ENCODE measurements at places on chromosomes 16 and 17.

- DNase-seq, result no peak
Measured at GRCh38 chr16:66508248-66508913, 41.5 kb downstream of the TK2 start.

- no peak for DNase-seq
Measured at GRCh38 chr17:65482201-65482600, 79.2 kb downstream of the AXIN2 start.

- DNase-seq, result no peak
Measured at GRCh38 chr17:58089111-58089510, 5.9 kb downstream of the DYNLL2 start.

DNA sequence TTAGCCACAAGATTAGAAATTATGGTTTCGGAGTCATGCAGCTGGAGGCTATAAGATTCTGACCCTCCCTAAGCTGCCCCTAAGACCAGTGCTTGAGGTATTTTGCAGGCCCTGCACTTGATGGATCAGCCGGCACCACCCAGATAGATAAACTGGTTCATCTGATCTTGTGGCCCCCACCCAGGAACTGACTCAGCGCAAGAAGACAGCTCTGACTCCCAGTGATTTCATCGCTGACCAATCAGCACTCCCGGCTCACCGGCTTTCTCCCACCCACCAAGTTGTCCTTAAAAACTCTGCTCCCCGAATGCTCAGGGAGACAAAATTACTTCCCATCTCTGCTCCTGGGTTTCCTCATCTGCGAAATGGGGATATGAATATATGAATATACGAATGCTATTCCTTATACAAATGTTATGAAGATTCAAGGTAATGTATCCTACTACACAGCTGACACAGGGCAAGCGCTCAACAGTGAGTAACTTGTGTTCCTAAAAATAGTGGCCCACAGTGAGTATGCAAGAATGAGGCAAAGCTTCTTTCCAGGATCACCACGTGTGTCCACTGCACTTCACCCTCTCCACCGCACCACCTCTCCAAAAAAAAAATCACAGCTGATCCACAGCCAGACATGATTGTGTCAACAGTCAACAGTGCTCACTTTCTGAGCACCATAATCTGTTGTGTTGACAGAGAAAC, 33.3 kb upstream of the C16orf82 start:
- no peak for DNase-seq

- no peak for DNase-seq
Measured at GRCh38 chr16:50474138-50474537, 74.1 kb upstream of the NKD1 start.

DNA sequence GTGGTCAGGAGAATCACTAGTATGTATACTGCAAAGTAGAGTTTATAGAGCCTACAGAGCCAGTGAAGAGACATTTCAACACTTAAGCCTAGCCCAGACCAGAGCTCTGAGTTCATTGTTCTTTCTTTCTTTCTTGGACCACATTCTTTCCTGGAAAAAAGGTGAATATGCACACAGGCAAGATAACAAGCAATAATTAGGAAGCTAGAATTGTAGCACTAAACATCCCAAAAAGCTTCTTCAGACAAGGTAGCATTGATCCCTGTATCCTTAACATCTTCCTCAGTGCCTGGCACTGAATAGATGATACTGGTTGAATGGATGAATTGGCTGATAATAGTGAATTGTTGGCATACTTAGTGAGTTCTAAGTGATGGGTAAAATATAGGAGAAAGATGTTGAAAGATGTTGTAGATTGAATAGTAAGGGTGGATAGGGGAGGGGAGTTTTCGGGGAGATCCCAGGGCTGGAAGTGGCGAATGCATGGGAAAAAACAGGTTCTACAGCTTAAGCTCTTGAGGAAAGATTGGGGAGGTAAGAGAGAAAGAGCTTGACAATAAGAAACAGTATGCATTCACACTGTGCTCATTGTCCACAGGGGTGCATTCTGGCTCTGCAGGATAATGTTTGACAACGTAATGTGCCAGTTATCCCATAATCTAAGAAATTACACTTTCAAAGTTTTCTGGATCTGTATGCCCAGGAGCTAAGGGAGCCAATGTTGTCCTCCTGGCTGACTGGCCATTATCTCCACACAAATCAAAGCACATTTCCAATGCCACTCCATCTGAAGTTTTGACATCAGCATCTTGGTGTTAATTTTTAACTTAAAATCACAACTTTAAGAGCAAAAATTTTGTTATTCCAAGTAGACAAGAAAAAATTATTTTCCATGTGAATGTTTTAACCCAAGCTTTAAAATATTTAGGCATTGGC, 35.6 kb downstream of the TUBD1 start:
- no peak for DNase-seq

GRCh38 chr17:50864747-50865059, 1.5 kb downstream of the TOB1 start:
- DNase-seq, result peak; percentile 57

DNA sequence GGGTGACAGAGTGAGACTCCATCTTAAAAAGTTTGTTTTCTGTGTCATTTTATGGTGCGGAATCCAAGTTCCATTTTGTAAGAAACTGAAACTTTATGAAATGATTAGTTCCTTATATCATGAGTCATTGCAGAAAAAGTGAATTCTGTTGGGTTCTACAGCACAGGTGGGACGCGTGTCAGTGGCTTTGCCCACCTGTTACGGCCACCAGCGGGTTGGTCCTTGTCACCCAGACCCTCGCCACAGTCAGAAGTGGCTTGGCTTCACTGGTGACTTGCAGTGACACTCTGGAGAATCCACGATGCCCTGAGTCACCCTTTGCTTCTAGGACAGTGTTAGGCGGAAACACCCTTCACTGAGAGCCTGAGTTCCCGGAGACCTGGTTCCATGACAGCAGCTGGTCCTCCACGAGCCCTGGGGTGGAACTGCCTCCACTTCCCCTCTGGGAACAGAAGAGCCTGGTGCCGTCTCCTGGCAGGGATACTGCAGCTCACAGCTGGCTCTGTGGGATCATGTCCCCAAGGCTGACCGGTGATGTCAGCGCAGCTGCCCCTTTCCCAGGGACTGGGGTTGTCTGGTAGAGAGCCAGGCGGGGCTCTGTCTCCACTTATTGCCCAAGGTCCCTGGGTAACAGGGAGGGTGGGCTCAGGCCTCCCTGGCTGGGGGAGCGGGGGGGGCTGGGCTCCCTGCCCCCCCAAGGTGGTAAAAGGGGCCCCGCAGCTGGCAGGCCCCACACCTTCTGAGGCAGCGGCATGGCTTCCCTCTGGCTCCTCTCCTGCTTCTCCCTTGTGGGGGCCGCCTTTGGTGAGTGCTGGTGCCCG, at the start of gene CTRB1:
TSS of gene CTRB1 (plus strand) at position 733 of the 821 bp plus-strand sequence. CDS start at position 753, 20 bp downstream.
- DNase-seq, result no peak

DNA sequence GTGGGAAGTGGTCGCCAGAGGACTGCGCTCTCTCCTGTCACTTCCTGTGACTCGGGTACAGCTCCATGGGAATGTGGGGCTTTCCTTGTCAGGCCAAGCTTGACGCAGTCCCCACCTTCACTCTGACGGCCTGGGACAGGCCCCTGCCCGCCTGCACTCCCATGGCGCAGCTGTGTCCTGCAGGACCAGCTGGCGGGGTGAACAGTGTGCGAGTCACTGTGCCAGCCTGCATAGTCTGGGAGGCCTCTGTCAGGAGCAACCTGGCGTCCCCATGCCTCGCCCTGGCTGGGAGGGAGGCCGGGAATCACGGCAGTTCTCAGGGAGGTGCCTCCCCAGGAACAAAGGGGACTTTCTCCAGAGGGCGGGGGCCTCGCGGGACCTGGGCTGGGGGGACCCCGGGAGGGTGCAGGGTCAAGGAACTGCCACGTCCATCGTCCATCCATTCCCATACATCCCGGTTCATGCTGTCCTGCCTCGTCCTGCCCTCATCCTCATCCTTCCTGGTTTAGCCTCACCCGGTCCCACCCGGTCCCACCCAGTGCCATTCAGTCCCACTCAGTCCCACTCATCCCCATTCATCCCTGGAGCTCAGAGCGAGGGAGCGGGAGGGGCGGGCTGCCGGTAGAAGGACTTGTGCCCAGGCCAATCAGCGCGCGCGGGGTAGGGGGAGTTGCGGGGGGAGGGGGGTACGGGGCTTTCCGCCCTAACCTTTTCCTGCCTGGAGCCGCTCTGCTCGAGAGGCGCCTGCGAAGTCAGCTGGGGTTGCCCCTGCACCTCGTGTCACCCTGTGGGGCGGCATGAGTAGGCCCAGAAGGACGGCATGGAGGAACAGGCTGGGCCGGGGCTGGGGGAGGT, 13.4 kb downstream of the FLYWCH1 start:
- DNase-seq, result no peak

GRCh38 chr16:68202091-68202519, 33.8 kb downstream of the ESRP2 start:
- DNase-seq, result no peak

GRCh38 chr16:30623536-30624283, 13.5 kb upstream of the ZNF689 start:
- no peak for DNase-seq

GRCh38 chr17:55681342-55681700, 41.3 kb downstream of the TMEM100 start:
- DNase-seq, result no peak

DNA sequence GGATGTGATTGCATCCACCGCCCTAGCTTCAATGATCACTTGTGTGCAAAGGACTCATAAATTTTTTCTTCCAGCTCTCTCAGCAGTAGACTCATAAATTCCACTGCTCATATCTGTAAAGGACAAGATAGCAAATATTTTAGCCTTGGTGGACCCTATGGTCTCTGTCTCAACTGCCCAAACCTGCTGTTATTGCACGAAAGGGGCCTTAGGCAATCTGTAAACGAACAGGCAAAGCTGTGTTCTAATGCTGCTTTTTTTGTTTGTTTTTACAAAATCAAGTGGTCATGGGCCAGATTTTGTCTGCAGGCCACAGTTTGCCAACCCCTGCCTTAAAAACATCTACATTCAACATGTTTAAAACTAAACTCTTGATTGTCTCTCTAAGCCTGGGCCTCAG, 34.1 kb downstream of the FAM20A start:
- DNase-seq, result no peak

- no peak for DNase-seq
Measured at GRCh38 chr16:85359147-85359822, 247.0 kb upstream of the CIBAR2 start.

GRCh38 chr17:3695723-3696411, at the start of gene P2RX5:
TSS of gene P2RX5 (minus strand) at chr17:3696155. CDS start at chr17:3696005, 150 bp downstream.
- DNase-seq, result peak; percentile 20

- no peak for DNase-seq
Measured at GRCh38 chr17:40122136-40122998, 596 bp downstream of the MSL1 start.

DNA sequence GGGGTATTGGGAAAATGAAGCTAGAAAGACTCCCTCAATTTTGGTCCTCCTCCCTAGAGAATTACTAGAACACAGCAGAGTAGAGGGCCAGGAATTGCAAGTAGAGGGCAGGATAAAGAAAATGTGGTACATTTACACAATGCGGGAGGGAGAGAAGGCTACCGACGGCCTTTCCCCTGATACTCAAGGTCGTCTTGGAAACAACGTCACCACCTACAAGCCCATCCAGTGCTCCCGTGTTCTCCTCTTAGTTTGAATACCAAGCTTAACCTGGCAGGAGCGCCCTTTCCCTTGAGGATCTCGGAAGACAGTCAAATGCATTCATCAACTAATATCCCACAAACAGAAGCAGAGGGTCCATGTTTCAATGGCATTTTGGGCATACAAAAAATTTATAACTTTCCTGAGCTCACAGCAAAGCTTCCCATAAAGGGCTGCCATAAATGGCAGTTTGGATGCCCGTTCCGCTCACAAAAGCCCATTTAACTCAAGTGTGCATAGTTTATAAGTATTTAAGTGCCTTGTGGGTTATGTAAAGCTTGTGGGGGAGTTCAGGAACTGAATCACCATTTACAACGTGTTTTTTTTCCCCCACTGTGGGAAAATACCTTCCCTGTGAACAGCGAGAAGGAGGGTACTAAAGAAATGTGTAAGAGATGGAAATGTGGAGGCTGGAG, 414.6 kb downstream of the SLC39A11 start:
- no peak for DNase-seq

- no peak for DNase-seq
Measured at GRCh38 chr16:84995663-84996062, 15.7 kb downstream of the ZDHHC7 start.

- DNase-seq, result no peak
Measured at GRCh38 chr17:2478458-2478857, 33.2 kb downstream of the METTL16 start.

DNA sequence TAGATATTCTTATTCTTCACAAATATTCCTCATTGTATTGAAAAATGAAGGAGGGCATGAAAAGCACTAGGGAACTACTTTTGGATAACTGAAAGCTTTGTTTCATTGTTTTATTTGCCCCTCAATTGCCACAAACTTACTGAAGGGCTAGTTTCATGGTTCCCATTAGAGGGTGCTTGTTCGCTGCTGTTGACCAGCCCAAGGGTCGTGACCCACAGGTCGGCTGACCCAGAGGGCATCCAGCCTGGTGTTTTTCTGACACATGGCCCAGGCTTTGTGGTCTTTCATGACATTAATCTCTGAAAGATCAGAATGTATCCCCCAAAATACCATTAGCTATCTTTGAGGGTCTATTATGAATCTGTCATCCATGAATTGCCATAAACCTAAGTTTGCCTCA, 30.0 kb downstream of the DGKE start:
- no peak for DNase-seq

DNA sequence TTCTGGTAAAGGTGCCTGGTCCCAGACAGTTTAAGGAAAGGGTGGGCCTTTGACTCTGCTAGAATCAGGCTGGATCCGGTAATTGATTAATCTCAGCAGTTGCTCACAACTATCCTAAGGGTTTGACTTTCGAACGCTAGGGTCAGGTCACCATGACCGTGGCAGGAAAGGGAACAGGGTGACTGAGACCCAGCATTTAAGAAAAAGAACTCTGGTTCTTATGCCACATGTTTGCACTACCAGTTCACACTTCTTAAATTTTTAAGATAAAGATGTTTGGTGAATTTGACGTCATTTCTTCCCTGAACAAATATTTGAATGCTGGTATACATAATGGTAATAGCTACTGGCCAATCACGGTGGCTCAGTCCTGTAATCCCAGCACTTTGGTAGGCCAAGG, 52.2 kb downstream of the TEX14 start:
- DNase-seq, result no peak

DNA sequence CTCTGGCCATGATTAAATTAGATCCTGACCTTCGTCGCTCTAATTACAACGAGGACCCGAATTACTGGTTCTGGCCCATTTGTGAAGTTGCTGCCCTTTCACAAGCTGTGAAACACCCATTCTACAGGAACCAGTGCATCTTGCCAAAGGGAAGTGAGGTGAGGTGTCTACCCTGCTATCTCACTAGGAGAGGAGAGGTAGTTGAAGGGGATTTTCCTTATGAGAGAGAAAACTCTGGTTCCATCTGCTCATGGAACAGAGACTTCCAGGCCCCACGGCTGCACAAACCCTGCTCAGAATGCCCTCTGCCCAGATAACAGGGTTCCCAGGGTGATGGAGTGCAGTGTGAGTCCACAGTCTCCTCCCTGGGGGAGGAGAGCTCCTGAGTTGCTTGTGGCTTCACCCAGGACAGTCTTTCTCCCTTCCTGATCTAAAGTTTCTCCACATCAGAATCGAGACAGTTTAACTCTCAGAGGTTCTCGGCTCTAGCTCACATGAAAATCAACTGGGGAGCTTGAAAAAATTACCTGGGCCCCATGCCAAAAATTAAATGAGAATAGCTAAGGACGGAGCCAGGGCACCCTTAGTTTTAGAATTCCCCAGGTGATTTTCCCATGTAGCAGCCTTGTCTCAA, 7.8 kb upstream of the SSTR2 start:
- DNase-seq, result no peak

- no peak for DNase-seq
Measured at GRCh38 chr17:67095803-67096202, 51.4 kb downstream of the CACNG1 start.

- DNase-seq, result no peak
Measured at GRCh38 chr17:29018788-29019474, 13.1 kb upstream of the SEZ6 start.

- no peak for DNase-seq
Measured at GRCh38 chr17:6163612-6164333, 93.6 kb downstream of the WSCD1 start.
